ENCODE measurements at places on chromosomes 12 and 14.

DNA sequence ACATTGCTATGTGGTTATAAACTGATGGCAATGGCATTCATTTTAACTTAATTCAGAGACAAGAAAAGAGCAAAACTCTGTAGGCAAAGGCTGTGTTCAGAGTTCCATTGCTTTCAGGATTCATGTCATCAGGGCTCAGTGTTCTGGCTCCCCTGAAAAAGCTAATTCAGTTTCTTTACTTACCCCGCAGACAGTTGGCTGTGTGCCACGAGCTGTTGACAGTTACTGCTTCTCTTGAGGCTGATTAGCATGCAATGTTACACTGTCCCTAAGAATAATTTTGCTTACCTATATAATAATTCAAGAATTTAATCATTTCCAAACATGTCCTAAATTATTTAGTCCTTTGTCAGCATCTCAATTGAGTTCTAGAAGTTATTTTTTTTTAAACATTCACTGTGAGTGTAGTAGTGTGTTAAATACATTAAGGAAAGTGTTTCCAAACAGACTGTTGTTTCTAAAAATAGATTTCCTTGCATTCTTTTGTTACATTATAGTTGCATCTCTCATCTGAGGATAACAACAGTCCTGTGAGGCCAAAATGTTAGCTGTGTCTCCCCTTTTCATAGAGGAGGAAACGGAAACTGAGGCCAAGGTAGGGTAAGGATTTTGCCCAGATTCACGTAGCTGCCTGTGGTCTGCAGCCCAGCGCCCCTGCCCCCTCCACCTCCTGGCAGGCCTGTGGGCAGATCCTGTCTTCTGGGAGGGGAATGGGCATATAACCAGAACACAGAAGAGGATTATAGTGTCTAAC lies 98.6 kb downstream of the PELI2 start:
- no peak for DNase-seq

DNA sequence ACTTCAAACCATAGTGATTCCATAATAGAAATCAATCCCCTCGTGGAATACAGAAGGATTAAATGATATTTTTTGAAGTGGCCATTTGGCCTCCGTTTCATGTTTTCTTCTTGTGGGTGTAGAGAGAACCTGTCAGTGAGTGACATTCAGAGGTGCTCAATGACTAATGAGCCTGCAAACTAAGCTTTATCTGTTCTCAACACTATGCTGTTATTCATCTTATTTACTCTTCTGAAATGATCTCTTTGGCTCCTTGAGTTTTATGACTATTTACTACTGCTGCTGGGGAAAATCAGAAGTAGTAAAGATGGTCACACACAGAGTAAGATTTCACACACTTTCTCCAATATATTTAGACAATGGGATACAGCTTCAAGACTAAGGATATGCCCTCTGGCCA lies 30.4 kb downstream of the ATP2B1 start:
- DNase-seq, result no peak

- no peak for DNase-seq
Observed at GRCh38 chr12:114876968-114877680, 193.1 kb upstream of the TBX3 start.

- DNase-seq, result no peak
Observed at GRCh38 chr14:100294963-100295330, 11.3 kb downstream of the SLC25A29 start.

DNA sequence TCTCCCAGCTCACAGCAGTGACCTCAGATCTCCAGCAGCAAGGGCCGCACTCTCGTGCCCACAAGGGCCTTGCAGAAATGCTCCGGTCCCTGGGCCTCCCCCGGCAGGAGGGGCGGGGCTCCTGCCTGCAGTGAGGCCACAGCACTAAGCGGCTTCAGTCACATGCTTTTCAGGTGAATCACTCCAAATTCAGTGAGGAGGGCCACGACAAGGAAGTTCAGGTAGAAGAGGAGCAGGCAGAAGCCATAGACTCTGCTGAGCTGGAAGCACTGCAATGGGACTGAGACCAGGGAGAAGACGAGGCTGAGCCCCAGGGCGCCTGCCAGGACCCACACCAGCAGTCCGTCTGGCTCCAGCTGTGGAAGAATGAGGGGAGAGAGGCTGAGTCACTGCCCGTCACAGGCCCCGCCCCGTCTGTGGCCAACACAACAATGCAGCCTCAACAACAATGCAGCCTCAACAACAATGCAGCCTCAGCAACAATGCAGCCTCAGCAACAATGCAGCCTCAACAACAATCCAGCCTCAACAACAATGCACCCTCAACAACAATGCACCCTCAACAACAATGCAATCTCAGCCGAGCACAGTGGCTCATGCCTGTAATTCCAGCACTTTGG lies 35.2 kb downstream of the SLC8B1 start:
- DNase-seq, result no peak

DNA sequence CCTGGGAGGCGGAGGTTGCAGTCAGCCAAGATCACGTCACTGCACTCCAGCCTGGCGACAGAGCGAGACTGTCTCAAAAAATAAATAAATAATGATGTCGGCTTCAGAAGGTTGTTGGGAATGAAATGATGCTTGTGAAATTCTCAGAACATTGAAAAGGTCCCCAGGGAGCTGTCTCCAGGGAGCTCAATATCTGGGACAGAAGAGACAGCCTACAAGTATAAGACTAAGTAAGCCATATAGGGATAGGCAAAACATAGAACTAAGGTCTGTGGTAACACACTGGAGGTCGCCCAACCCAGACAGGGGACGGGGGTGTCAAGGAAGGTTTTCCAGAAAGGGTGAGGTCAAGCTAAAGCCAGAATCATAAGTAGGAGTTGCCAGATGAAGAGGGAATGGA lies 29.5 kb upstream of the HSPB8 start:
- no peak for DNase-seq

DNA sequence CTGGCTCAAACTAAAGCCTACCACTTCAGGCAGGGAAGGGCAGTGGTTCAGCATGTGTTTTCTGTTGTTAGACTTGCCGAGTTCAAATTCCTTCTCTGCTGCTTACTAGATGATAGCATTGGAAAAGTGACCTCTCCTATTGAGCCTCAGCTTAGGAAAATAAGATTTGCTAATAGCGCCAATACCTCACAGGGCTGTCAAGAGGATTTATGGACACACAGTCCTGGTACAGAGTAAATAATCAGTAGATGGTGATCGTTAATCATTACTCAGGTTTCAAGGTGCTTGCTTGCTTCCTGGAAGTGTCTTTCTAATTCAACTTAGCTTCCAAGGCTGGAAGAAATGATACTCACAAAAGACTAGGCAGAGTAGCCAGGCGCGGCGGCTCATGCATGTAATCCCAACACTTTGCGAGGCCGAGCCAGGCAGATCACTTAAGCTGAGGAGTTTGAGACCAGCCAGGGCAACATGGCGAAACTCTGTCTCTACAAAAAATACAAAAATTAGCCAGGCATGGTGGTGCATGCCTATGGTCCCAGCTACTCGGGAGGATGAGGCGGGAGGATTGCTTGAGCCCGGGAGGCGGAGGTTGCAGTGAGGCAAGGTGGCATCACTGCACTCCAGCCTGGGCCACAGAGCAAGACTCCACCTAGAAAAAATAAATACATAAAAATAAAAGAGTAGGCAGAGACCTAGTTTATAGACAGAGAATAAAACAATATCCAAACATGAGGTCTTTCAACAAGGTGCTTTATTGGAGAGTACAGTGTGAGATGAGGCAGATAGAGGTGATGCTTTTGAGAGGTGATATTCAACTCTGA lies 6.0 kb downstream of the PLA2G1B start:
- DNase-seq, result no peak

DNA sequence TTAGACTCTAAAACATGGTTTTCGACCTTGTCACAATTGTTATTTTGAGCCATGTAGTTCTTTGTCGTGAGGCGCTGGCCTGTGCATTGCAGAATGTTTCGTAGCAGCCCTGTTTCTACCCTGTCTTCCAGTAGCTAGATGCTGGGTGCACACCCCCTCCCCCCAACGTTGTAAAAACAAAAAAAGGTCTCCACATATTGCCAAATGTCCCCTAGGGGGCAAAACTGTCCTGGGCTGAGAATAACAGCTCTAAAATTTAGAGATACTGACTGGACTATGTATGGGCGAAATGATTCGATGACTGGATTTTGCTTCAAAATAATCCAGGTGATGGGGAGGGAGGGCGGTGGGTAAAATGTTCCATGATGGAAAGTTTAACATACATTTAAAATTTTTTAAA lies 126.1 kb upstream of the FUT8 start:
- no peak for DNase-seq

Data from GF-D8 (cell line).